ENCODE measurements at places on chromosomes 2 and 18.

GRCh38 chr18:64099244-64099643 is 49.6 kb downstream of the LINC00305 start:
- no peak for DNase-seq

DNA sequence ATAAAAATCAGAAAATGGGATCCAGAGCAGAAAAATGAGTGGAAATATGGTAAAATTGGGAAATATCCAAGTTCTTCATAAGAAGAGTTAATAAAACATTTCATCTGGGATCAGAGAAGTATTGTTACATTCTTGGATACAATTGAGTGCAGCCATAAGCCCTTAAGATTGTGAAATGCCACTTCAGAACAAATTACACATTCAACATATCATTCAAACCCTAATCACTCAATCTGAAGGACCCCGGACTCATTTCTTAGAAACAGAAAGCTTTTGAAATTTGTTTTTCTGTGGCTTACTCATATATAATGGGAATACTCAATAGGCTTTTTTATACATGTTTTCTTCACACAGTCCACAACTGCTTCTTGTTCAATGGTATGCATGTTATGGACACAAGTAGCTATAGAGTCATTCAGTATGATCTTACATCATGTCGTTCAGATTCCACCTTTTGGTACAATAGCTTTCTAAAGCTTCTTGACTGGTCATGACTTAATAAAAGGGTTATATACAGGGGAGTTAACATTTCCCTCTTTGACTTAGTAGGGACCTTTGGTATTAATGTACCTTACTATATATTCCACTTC is 39.9 kb downstream of the SCN7A start:
- DNase-seq, result no peak

DNA sequence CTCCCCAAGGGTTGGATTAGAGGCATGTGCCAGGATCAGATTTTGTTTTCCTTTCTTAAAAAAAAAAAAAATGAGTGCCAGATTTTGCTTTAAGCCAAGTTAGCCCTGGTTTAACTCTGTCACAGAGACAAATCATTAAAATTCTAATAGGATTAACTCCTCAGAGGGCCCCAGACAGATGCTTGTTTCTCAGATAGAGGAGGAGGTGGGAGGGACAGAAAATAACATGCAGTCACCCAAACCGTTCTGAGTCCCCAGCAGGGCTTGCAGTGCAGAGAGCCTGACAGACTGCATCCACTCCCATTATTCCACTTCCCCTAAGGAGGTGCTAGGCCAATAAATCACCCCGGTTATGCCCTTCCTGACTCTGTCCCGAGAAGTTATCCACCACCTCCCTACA is 6.3 kb upstream of the PROKR1 start:
- no peak for DNase-seq

- DNase-seq, result no peak
Observed at GRCh38 chr2:230498506-230499107, 82.6 kb downstream of the SP100 start.

DNA sequence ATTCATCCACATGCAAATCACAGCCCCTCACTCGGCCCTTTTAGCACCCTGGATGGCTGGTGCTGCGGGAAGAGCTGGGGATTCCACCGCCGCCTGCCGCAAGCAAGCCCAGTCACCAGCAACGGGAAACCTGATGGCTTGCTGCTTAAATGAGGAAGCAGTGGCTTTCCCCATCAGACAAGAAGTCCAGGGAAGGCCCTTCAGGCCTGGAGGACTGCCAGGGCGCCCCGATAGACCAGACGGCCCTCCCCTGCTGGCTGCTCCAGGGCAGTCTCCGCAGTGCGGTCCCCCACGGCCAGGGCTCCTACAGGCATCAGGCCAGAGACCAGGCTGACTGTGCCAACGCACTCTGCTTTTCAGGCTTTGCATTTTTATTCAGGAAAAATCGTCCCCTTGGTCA is 439.1 kb downstream of the EIPR1 start:
- DNase-seq, result no peak

Data from NCI-H2029 (cell line).